ENCODE measurements at places on chromosomes 16 and 17.

DNA sequence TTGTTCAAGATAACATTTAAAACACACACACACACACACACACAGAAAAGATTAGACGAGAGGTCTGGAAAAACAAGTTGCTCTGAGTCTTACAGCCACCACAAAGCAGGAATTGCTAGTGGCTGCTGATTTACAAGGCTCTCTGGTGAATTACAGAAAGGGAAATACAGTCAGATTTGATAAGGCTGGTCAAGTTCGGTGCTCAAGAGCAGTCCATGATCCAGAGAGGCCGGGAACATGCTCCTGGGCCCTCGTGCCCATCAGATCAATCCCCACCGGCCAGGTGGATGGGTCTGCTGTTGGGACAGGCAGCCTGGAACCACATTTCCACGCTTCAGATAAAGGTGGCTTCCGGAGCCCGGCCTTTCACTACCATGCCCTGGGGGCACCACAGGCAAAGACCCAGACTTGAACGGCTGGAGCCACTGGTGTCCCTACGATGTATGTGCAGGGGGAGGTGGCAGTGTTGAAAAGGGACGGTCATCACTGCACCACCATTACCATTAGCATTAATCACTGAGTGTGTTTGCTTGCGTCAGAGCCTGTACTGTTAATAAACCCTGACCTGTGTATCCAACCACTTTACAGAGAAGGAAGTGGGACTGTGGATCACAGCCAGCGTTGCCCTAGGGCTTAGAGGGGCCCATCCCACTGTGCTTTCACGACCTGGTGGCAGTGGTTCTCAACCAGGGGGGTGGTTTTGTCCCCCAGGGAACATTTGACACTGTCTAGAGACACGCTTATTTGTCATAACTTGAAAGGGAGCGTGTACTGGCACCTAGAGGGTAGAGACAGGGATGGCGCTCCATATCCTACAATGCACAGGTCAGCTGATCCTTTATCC lies 95.1 kb downstream of the XYLT1 start:
- no peak for DNase-seq

DNA sequence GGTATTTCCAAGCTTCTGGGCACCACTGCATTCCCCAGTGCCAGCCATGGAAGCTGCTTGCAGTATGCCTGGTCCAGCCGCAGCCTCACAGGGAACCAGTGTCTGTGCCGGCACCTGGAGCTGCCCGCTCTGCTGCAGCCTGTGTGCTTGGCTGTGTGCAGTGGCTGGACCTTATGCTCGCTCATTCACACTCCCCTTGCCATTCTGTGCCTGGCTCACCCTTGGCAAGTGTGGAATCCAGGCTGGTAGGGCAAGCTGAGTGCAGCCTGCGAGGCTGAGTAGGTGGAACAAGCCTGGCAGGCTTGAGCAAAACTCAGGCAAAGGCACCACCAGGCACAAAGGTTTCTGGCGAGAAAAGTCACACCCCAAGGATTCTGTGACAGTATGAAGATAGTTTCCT lies 144.0 kb downstream of the MYO1D start:
- no peak for DNase-seq

GRCh38 chr17:70120425-70120824 lies 45.4 kb downstream of the KCNJ16 start:
- DNase-seq: no peak

DNA sequence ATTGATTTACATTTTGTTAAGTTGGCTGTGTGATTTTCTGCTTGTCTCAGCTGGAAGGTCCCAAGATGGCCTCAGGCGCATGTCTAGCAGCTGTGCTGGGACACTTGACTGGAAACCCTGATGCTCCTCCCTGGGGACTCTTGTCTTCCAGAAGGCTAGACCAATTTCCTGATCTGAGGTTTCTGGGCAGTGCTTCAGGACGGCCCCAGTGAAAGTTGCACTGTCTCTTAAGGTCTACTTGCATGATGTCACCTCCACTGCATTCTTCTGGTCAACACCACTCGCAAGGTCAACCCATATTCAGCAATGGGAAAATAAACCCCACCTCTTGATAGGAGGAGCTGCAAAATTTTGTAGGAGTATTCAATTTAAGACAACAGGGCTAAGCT lies 116.0 kb downstream of the SALL1 start:
- DNase-seq: no peak

DNA sequence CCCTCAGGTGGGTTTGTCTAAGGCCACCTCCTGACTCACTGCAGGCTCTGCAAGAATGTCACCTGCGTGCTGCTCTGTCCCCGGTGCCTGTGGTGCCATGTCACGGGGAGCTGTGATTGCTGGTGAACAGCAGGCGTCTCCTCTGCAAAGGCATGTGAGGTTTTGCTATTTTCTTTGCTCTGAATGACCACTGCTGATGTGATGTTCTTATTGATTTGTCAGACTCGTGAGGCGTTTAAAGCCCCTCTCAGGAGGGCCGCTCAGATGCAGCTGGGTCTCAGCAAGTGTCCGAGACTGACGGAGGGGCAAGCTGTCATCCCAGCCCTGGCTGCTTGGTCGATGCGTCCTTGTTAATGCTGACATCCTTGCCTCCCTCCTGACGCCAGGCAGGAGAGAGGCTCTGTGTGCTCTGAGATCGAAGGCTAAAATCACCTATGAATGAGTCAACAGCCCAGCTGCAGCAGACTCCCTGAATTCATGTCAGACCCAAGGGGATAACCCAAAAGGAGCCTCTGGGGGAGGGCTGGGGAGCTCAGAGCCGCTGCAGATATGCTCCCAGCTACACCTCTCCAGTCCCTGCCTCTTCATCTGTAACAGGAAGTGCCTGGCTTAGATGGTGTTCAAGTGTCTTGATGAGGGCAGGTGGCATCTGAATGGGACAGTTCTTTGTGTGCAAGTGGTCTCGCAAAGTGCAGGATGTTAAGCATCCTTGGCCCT lies 11.8 kb upstream of the PEMT start:
- no peak for DNase-seq

- no peak for DNase-seq
Observed at GRCh38 chr17:82103553-82104451, 5.8 kb upstream of the FASN start.

- no peak for DNase-seq
Observed at GRCh38 chr16:88763502-88764053, 21.4 kb downstream of the PIEZO1 start.

- DNase-seq: no peak
Observed at GRCh38 chr17:33183487-33184026, 109.5 kb downstream of the ASIC2 start.

DNA sequence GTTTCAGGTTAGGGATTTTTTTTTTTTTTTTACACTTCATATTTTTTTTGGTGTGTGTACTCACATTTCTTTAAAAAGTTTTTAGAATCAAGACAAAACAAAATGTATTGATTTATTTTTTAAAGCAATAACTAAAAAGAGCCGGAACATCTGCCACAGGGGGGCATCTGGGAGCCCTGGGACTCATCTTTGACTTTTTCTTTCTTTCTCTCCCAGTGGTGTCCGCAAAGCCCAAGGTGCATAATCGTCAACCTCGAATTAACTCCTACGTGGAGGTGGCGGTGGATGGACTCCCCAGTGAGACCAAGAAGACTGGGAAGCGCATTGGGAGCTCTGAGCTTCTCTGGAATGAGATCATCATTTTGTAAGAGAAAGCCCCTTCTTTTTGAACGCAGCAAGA lies 36.3 kb downstream of the WWP2 start:
- DNase-seq: no peak

DNA sequence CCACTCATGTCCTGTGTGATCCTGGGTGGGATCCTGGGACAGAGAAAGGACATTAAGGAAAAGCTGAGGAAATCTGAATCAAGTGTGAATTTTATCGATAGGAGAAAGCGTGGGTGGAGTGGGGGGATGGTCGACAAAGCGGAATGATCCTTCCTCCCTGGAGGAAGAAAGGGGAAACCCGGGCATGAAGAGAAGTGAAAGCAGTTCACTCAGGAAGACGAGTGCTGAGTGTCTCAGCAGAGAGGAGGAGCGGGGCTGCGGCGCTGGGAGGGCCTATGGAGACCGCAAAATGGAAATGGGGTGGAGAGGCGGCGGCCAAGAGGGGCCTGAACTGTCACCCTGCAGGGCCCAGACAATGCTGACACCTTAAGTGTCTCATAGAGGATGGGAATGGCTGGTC lies 8.7 kb downstream of the ZDHHC7 start:
- DNase-seq: no peak

GRCh38 chr17:47869114-47869513 lies 18.2 kb upstream of the SP6 start:
- DNase-seq: no peak

DNA sequence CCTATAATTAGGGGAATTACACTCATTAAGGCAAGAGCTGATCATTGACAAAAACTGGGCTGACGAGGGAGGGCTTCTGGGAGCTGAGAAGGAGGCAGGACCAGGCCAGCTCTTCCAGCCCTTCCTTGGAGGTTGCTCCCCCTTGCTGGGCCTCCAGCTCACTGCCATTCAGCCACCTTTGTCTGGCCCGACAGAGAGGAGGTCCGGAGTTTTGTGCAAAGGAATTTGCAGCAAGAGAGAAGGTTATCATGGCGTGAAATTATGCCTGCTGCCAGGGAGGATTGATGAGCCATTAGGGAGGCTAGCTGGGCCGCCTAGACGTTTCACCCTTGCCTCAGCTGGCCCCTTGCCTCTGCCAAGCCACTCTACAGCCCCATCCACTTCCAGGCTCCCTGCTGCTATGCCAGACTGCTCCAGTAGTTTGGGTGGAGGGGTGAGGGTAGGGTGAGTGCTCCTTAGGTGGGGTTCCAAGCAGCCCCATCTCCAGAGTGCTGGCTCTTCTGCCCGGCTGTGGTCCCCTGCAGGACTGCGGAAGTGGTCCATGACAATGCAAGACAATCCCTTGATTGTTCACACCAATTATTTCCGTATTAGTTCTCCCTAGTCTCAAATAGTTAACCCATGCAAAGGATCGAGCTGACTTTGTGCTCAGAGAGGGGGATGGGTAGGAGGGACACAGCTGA lies 17.1 kb upstream of the PHF12 start:
- no peak for DNase-seq

- no peak for DNase-seq
Observed at GRCh38 chr17:35614810-35615209, 27.7 kb downstream of the AP2B1 start.

DNA sequence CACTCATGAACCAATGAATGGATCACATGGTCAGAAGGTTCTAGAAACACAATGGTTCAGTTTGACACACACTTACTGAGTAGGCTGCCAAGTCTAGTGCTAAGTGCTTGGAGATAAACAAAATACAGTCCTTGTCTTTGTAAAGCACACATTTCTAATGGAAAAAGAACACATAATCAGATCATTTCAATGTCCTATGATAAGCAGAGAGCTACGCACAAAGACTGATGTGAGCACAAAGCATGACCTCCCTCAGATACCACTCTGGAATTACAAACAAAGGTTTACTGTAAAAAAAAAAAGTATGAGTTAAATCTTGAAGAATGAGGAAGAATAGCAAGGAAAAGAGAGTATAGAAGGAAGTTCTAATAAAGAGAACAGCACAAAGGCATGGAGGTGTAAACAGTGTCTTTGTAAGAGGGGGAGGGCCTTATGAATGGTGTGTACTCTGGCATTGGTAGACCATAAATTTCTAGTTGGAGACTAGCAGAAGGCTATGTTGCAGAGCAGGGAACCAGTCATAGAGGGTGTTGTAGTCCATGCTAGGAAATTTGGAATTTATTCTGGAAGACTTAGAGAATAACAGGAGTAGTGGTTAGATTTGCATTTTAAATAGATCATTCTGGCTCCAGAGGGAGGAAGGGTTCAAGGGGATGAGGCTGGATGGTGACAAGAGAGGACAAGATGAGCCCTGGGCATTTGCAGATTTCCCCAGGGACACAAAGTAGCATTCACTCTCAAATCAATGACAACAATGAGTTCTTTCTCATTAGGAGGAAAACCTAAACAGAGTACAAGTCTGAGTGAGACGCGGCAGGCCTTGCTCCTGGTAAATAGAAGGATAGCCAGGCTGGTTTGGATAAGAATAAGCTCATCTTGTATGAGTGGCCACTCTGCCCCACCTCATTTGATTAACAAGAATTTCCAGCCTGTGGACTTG lies 468.0 kb downstream of the TOX3 start:
- no peak for DNase-seq

DNA sequence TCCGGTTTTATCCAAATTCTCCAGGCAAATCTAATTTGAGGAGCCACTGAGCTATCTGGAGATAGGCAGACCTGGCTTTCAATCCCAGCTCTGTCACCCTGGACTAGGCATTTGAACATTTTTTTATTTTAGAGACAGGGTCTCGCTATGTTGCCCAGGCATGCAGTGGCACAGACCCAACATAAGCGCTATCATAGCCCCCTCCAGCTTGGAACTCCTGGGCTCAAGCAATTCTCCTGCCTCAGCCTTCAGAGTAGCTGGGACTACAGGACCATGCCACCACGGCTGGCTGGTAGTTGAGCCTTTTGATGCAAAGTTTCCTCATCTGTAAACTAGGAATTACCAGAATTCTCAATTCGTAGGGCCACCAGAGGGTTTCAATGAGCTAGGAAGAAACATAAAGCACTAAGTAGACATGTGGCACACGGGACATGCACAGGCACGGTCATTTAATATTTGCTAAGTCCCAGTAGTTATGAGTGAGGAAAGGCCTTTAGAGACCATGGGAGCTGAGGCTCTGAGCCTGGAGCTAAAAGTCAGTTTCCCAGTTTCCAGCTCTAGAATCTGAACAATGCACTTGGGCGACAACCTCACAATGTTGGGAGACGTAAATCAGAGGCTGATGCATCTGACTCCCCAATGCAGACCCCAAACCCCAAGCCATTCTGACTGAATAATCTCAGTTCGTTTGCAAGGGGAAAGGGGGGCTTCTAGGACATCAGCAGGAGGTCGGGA lies 1.1 kb downstream of the ELOB start:
- DNase-seq: no peak

DNA sequence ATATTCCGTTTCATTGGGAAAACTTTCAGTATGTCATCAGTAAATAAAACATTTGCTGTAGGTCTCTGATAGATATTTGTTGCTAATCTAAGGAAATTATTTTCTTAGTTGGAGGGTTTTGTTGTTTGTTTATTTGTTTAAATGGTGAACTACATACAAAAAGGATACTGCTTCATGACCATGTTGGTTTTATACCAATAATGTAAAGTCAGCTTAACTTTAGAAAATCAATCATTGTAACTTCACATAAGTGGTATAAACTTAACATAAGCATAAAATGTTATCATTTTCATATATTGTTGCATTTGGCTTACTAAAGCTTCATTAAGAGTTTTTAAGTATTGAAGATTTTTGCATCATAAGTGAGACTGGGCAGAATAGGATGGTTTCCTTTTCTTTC lies 57.9 kb downstream of the NSRP1 start:
- no peak for DNase-seq
